Thymus (tissue), 14 donors: ENCODE measurements at places on chromosomes 16 and 17.

GRCh38 chr17:9123594-9124553 lies 102.6 kb downstream of the NTN1 start:
- no peak for DNase-seq

GRCh38 chr17:42179335-42179734 lies 1.6 kb downstream of the KCNH4 start:
- DNase-seq: no peak

DNA sequence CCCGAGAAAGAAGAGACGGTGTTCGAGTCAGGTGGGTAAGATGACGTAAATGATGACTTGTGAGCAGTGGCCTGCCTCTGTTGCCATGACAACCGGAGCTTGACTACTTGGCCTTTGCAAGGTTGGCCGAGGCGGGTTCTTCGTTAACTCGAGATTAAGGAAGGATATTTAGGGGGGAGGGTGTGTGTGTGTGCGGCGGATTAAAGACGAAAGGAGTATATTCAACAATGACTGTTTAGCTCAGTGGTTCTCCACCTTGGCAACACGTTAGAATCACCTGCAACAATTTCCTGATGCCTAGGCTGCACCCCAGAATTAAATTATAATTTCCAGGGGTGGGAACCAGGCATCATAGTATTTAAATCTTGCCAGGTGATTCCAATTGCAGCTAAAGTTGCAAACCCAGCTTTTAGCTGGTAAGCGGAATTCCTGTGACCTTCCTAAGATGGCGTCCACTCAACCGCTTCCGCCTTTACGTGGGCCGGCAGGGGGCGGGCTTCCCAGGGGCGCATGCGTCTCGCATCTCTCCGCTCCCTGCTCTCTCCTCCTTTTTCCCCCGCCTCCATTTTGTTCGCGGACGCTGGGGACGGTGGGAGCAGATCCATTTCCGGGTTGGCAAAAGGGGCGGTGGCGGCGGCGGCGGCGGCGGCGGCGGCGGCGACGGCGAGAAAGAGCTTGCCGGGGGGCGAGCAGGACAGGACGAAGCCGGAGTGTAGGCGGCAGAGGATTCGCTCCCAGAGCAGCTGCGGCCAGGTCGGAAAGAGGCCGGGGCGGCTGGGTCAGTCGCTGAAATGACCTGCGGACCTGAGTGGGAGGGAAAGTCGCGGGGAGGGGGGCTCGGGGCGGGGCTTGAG lies at the start of gene WIPF2:
TSS of gene WIPF2 (plus strand) at position 565 of the 854 bp plus-strand sequence. CDS start 37,156 bp downstream, outside the sequence.
- DNase-seq: peak; percentile 98

- DNase-seq: no peak
Observed at GRCh38 chr17:57269052-57269451, 12.7 kb downstream of the MSI2 start.

- DNase-seq: no peak
Observed at GRCh38 chr17:14986127-14986526, 279.0 kb downstream of the PMP22 start.
